ENCODE measurements at places on chromosomes 1 and 21.

GRCh38 chr1:145690587-145691558, 16.3 kb downstream of the PDZK1 start:
- peak; percentile 88 for DNase-seq

DNA sequence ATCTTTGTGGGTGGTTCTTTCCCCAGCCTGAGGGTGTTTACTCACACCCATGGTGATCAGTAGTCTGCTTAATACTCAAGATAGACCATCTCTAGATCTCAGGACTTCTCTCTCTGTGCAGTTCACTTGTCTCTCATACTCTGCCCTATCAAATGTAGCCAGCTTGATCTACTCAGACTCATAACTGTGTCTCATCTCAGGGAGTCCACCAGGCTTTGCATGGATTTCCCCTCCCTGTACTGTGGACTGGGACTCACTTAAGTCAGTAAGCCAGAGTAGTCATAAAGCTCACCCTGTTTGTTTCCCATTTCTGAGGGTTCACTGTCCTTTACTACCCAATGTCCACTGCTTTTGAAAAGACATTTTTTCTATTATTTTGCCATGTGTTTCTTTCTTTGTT, 41.8 kb downstream of the LYPLAL1 start:
- no peak for DNase-seq

GRCh38 chr1:107293901-107294613, 153.2 kb downstream of the NTNG1 start:
- DNase-seq, result no peak

GRCh38 chr1:5084676-5085075, 430.3 kb downstream of the AJAP1 start:
- DNase-seq, result no peak

DNA sequence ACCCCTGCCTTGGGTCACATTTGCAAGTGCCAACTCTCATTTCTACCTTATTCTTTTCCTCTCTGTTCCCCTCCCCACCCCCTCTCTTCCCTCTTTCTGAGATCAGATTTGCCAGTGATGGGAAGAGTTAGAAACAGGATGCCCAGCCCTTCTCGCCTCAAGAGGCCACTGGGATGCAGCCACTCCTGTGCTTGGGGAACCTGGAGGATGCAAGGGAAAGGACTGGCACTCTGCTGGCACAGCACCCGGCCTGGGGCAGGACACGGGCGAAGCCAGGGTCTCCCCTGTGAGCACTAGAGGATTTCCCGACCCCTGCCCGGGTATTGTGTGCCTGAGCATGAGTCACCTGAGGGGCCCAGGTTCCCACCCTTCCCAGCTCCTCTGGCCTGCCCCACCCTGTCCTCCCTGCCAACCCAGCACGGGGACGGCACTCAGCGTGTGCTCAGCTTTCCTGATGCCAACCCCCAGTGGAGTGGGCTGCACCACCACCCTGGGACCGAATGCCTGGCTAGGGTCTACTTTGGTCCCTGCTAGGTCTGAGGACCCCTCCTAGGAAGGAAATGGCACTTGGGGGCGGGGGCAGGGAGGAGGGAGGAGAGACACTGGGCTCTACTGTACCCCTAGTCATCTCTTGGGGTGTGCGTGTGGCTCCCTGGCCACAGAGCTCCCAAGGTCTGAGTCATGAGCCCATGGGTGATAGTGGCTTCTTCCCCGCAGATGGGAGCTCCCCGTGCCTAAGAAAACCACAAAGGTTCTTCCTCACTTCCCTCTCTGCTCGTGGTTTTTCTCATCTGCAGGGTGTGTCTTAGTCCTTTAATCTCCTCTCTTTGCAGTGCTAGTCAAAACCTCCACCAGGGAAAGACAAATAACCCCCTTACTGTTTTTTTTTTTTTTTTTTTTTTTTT, 12.4 kb downstream of the LMNA start:
- DNase-seq, result peak; percentile 94

DNA sequence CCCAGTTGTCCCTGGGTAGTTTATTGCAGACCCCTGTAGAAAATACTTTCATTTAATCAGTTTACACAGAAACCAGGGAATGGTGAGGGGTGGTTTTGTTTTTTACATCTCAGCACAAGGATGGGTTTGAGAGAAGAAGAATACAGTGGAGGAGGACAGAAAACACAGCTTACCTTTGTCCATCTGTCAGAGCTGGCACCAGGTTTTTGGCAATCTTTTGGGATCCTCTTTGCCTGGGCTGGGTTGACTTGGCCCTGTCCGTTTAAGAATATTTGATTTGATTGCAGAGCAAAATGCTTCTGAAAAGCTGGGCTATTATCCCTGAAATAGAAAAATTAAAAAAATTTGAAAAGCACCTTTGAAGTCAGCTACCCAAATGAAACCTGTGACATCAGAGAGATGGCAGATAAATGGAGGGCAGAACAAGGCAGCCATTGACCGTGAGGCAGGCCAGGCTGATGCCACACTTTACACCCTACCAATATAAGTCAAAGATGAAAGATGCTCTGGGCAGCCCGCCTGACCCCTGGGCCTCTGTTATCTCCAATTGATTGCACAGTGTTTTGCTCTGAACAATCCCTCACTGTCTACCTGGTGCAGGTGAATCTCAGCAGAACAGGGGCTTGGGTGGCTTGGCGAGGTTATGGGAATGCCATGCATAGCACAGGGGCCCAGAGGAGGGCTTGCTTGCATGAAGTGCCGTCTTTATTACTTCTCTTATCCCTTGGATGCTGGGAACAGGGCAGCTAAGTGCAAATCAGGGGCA, 218.8 kb downstream of the LMX1A start:
- DNase-seq, result no peak

DNA sequence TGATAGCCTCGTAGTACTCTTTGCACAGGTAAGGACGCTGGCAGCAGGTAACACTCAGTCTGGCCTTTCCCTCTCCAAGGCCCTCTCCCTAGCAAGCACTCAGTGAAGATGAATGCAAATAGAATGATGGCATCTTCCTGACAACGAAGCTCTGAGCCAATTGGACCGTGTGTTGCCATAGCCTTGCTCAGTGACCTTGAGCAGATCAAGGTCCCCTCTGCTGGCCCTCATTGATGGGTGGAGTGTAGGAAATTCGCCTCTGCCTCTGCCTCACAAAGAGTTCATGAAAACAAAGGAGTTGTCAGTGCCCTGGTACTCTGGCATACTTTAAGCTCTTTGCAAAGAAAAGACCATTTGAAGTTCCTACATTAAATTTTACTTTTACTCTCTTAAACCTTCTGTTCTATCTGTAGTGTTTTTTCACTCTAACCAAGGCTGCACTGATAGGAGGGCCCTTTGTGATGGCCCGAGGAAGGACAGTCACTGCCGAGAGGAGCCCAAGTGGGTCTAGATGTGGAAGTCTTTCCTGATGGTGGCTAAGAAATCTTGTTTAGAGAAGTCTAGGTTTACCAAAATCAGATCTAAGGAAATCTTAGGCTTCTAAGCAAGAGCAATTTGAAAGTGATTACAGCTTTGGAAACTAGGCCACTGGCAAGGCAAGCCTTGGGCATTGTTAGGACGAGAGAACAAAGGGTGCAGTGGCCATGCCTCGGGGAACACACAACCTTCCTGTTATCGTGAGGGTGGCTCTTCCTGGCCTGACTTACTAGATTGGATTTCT, 38.2 kb downstream of the SMYD2 start:
- no peak for DNase-seq

- DNase-seq, result no peak
Observed at GRCh38 chr1:226549937-226550671, 1.5 kb downstream of the STUM start.

DNA sequence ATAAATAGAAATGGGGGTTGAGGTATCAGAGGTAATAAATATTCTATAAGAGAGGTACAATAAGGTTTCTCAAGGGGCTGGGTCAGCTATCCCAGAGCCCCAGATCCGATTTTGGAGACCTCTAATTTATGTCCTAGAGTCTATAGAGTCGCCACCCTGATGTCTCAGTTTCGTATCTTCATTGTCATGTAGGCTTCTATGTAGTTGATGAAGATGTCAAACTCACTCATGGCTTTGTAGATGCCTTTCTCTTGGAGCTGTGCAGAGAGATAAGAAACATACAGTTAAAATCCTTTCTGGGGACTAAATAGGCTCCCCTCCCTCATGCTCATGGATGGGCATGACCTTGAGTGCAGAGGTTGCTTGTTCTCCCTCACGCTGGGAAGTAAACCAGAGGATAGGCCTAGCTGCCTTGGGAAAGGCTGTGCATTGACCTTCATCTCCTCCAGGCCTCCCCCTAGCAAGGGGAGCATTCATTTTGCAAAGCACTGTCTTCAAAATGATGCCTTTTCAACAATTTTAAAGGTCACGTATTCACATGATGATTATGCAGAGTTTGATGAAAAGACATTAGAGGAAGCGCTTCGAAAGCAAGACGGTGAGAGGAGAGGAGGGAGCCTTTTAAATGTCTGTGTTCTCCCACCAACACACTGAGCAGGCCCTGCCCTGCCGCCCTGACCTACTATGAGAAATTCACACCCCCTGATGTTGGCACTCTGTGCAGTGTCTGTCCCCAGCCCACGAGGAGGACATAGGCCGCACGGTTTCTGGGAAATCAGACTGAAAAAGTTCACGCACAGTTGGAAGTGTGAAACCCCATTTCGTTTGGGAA, 1.9 kb upstream of the IL19 start:
- no peak for DNase-seq

- DNase-seq, result peak; percentile 50
Observed at GRCh38 chr21:29335720-29336119, 37.0 kb downstream of the BACH1 start.

DNA sequence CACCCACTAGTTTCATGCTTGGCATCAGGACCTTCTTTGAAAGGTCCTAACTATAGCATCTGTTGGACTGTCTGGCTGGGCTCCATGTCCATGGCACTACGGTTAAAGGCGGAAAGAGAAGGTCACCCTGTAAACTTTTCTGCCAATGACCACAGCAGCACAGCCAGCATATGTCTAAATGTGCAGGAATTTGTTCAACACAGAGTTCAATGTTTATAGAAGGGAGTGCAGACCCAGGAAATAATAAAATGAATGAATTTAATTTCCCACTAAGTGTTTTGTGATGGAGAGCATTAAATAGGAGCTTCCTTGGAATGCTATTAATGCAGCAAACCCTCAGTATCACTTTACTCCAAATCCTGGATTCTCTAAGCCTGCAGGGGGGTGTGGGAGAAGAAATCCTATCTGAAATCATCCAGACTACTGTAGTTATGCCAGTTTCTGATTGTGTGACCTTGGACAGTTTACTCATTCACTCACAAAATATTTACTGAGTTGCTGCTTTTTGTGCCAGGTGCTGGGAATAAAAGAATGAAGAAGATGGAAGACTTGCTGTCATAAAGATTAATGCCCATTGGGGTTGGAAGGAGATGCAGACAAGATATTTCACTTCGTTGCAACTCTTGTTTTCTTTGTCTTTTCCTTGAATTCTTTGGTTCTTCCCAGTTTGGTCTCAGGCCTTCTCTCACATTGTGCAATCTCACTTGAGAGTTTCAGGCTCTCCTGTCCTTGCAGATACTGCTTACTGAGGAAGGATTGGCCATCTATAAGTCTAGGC, 195.0 kb downstream of the ROR1 start:
- DNase-seq, result peak; percentile 58

DNA sequence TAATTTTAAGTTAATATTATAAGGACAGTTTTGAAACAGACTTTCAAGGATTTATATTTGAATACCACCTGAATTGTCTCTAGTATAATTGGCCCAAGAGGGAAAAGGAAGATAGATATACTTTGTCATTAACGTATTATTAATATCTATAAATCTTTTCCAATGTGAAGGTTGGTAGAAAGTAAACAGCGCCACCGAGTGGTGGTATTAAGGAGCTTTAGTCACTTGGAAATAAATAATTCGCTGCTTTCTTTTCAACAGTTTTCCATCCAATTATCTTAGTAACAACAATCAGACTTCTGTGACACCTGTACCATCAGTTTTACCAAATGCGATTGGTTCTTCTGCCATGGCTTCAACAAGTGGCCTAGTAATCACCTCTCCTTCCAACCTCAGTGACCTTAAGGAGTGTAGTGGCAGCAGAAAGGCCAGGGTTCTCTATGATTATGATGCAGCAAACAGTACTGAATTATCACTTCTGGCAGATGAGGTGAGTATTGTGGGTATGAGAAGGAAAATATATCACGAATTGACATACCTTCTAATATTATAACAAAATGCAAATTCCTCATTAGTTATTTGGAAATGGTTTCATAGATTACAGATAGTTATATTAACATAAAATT, 37.7 kb downstream of the SH3GLB1 start:
- DNase-seq, result peak; percentile 24

GRCh38 chr1:10510520-10511493, 36.1 kb downstream of the PEX14 start:
- DNase-seq, result peak; percentile 86

DNA sequence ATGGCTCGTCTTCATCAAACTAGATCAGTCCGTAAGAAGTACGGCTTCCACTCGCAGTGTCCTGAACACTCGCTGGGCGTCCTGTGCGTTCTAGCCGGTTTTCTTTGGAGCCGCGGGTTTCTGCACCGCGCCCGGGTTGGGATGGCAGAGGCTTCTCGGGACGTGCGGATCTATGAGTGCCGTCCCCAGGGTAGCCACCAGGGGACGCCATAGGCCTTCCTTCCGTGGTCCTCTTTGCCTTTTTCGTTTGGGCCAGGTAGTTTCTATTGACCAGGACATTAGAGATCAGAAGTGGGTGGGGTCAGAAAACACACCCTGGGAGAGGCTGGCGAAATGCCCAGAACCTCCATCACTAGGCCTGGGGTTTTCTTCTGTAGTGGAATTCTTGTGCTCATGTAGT, 273.8 kb downstream of the FAM72C start:
- peak; percentile 5 for DNase-seq

- no peak for DNase-seq
Observed at GRCh38 chr1:38191461-38191860, 144.9 kb upstream of the POU3F1 start.

GRCh38 chr1:198681831-198682759, 43.3 kb downstream of the PTPRC start:
- DNase-seq, result peak; percentile 98

- no peak for DNase-seq
Observed at GRCh38 chr1:101205457-101205856, 31.4 kb upstream of the S1PR1 start.

GRCh38 chr1:116474921-116475849, 95.6 kb downstream of the CD58 start:
- DNase-seq, result no peak

GRCh38 chr1:172147541-172147940, 272.9 kb upstream of the C1orf105 start:
- no peak for DNase-seq

DNA sequence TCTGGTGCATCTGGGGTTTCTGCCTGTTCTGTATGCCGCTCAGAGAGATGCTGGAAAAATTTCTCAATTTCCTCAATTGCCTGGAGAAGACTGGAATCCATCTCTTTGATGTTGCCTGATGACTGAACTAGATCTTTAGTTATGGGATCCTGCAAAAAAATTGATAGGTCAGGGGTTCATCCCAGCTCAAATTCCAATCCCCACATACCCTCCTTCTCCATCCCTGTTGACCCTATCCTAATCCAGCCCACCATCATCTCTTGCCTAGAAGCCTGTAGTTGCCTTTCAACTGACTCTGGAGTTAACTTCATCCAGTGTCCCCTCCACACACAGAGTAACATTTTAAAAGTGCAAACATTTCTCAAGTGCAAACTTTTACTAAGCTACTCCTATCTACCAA, at the start of gene KLF18:
TSS of gene KLF18 (minus strand) at position 101 of the 400 bp plus-strand sequence. CDS start at position 101, 0 bp downstream.
- DNase-seq, result no peak

GRCh38 chr1:22123901-22124404, 18.9 kb downstream of the WNT4 start:
- no peak for DNase-seq
